ENCODE measurements at places on chromosomes 7 and 10. TPM values are rescaled to one million over a fixed set of nuclear protein-coding genes. Genes with fewer than 3 reads are reported as not detected.

- DNase-seq: peak; percentile 66
- peaks cover 20% of the 10 kb centered on the region for H3K4me1 ChIP-seq
- no peaks in the 10 kb centered on the region for H3K36me3 ChIP-seq
- H3K27me3 ChIP-seq: no peaks in the 10 kb centered on the region
- peak overlapping the region; percentile 34 for H3K4me3 ChIP-seq
Observed at GRCh38 chr7:142319970-142320369, 62.1 kb upstream of the PRSS58 start.

GRCh38 chr10:18005445-18005780 lies 53.7 kb downstream of the SLC39A12 start:
- no peaks in the 10 kb centered on the region for H3K4me1 ChIP-seq
- H3K36me3 ChIP-seq: no peaks in the 10 kb centered on the region
- peaks cover 1% of the 10 kb centered on the region for H3K27me3 ChIP-seq
- no peak overlapping the region for H3K27ac ChIP-seq

- no peaks in the 10 kb centered on the region for H3K27me3 ChIP-seq
- no peak overlapping the region for H3K27ac ChIP-seq
Observed at GRCh38 chr10:131511391-131511790, 199.9 kb upstream of the TCERG1L start.

DNA sequence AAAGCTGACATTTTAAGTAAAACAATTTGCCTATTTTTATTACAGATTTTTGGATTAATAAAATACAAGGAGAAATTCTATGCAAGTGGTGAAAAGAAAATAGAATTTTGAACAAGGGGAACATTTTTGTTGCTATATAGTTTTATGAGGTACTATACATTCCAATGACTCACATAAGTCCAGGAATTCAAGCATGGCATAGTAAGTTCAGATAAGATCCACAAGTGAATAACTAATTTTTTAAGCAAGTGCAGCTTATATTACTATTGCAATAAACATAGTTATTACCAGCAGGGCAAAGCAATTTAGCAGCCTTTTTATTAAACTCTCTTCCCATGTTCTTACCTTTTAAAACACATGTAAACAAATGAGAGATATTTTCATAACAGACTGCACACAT lies 1123.5 kb upstream of the LRRN3 start:
- no peaks in the 10 kb centered on the region for H3K36me3 ChIP-seq
- H3K4me3 ChIP-seq: no peak overlapping the region
- no peak for DNase-seq
- no peaks in the 10 kb centered on the region for H3K4me1 ChIP-seq

Gene TMEM139
- 0.70 TPM for total RNA-seq

DNA sequence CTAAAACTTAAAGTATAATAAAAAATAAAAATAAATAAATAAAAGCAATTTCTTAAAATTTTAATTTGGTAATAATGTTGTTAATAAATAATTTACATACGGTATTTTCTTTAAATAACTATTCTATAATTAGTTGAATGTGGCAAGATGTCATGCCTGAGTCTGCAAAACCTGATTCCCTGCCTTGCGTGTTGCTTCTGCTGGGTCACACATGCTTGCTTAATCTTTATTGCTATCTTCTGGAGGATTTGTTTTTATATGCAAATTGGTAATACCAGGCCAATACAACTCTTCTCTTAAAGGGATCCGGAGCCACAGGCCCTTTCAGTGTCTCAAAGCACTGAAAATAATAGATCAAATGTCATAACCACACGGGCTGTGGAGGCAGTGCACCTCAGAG lies 59.4 kb upstream of the ABCB5 start:
- H3K4me1 ChIP-seq: no peaks in the 10 kb centered on the region
- no peaks in the 10 kb centered on the region for H3K36me3 ChIP-seq
- H3K27me3 ChIP-seq: peaks cover 1% of the 10 kb centered on the region
- no peak overlapping the region for H3K4me3 ChIP-seq
- H3K27ac ChIP-seq: no peak overlapping the region

- H3K36me3 ChIP-seq: no peaks in the 10 kb centered on the region
- no peaks in the 10 kb centered on the region for H3K4me1 ChIP-seq
- no peak overlapping the region for H3K4me3 ChIP-seq
- no peak overlapping the region for H3K27ac ChIP-seq
- DNase-seq: no peak
Observed at GRCh38 chr10:5480162-5480941, 19.0 kb downstream of the CALML5 start.
